Fibroblast of villous mesenchyme (primary cell): ENCODE measurements at places on chromosomes 2 and 18. TPM values are rescaled to one million over a fixed set of nuclear protein-coding genes. Genes with fewer than 3 reads are reported as not detected.

GRCh38 chr18:48320639-48320945 lies 88.6 kb downstream of the ZBTB7C start:
- no peak for DNase-seq

- peak; percentile 78 for DNase-seq
Measured at GRCh38 chr2:65024149-65024829, 31.9 kb upstream of the CEP68 start.

DNA sequence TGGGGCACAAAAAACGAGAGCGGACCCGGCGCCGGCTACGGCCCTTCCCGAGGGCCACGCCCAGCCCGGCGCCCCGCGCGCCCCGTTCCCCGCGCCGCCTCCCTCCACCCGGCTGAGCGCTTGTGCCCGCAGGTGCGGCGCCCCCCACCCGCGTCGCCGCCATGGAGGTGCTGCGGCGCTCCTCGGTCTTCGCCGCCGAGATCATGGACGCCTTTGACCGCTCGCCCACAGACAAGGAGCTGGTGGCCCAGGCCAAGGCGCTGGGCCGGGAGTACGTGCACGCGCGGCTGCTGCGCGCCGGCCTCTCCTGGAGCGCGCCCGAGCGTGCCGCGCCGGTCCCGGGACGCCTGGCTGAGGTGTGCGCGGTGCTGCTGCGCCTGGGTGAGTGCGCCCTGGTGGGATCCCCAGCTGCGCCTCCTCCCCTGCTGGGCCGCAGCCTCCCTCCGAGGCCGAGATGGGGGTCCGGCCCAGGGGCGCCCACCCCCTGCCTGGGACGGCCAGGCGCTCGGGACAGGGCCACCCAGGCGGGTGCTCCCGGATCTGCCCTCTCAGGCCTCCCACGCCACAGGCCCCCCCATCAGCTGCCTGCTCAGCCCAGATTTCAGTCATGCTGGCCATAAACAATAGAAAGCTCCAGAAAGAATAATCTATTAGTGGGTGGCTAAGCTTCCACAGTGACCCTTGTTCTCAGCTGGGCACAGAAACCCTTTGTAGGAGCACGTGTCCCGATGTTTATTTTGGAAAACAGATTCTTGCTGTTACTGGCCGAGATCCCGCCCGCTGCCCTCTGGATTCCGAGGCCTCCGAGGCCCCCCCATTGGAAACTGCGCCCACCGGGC lies 997 bp downstream of the BOK start:
- DNase-seq: peak; percentile 48

DNA sequence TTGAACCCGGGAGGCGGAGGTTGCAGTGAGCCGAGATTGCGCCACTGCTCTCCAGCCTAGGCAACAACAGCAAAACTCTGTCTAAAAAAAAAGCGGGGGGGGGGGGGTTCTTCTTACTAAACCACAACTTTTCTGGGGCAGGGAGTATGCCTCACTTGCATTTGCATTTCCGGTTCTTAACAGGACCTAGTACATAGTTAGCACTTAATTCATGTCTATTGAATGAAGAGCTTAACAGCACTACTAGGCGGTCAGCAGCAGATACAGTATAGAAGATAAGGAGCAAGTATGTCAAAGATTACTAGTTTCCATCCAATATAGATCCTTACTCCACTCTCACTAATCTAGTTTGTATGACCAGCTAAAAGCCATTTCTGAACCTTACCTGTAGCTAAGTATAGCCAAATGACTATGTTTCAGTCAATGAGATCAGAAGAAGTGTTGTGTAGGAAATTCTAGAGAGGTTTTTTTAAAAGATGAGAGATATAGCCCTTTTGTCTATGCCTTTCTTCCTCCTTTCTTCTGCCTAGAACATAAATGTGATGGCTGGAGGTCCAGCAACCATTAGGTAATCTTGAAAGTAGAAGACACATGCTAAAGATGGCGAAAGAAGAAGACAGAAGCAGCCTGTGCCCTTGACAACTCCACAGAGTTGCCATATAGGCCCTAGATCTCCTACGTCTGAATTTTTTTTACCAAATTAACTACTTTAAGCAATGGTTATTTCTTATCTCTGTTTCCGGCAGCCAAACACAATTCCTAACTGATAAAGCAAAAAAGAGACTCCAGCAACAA lies 11.3 kb downstream of the HYCC2 start:
- no peak for DNase-seq

Gene KATNAL2
- 1.3 and 2.9 TPM in 2 replicates for total RNA-seq

DNA sequence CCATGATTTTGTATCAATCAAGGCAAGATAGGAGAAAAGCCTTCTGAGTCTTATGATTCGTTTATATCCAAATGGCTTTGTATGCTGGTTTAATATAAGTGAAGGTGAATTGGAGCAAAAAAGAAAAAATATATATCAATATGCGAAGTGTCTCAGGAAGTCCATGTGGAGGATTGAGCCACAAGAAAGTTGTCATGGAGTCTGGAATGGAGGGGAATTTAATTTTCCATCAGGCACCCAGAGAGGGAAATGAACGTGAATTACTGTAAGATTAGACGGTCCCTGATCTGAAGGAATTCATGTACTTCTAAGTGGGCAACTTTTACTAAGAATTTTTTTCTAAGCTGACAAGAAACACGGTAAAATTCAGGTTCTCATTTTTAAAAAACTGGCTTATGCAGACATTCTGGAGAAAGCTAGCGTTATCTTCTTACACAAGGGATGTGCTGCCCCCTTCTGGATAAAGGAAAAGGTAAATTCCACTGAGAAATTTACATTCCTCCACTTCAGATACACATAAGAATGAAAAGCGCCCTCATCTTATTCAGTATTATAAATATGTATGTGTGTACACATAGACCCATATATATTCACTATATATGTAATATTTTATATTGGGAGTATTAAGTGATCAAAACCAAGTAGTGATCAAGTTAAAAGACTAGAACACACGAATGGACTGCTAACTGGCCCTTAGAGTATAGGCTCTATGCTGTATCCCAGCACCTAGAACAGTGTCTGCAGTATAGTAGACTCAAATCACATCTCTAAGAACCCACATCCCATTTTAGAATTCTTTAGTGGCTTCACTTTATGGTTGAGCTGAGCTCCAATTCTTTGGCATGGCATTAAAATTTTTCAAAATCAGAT lies 289.0 kb upstream of the TFPI start:
- DNase-seq: peak; percentile 80

DNA sequence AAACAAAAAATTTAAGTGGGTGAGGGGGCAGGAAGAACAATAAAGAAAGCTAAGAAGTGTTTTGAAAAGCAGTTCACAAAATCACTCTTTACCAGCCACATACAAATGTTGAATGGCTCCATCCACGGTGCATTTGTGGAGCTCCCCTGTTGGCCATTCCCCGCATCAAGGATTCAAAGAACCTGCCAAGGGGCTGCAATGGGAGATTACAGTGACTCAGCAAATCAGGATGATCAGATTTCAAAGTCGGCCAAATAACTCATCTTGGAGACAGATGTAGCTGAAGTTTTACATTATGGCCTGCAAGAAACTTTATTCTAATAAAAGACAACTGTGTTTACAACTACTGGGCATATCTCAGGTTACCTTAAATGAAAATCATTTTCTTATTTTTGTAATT lies 26.9 kb downstream of the COL4A3 start:
- no peak for DNase-seq

DNA sequence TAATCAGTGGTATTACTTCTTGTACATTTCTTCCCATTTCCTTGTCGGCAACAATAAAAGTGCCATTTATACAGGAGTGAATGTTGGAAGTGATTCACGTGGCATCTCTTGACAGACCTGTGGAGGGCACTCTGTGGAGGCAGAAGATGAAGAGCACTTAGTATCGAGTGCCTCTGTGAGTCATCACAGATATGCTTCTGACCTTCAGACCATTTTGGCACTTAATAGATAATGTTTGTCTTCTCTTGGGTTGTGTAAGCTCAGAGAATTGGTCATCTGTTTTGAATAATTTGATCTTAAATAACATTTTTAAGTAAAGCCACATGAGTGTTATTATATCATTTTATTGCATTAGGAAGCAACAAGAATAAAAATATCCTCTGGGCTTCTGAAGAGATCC lies 305.5 kb downstream of the PTPRM start:
- DNase-seq: peak; percentile 77
